ENCODE measurements at places on chromosomes 11 and 22.

GRCh38 chr11:109958821-109959166, 134.4 kb upstream of the ZC3H12C start:
- DNase-seq, result no peak

DNA sequence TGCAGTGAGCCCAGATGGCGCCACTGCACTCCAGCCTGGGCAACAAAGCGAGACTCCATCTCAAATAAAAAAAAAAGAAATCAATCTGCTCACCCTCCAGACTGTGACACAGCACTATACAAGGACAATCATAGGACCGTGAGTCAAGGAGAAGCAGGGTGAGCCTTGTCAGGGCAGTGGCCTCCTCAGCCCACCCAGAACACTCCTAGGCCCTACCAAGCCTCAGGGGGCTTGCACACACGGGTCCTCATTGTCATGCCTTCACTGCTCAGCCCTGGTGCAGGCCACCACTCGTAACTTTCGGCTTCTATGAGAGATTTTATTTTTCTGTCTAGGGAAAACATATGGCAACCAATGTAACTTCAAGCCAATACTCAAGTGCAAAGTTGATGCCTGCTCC, 35.8 kb downstream of the DGCR2 start:
- no peak for DNase-seq

DNA sequence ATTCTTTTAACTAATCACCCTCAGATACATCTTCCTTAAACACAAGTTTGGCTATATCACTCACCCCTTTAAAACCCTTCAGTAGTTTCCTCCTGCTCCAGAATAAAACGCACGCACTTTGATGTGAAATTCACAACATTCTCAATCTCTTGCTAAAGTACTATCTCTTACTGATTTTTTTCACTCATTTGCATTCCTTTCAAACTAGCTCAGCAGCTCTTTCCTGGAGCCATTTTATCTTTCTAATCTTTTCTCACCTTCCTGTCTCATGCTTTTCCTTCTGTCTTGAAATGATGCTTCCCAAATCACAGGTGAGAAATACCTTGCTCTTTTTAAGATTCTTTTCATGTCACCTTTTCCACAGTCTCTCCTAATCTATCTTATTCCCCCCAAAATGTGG, 1074.4 kb downstream of the DLG2 start:
- DNase-seq, result no peak

- DNase-seq, result no peak
Measured at GRCh38 chr22:48631288-48631863, 1196.3 kb downstream of the BRD1 start.

GRCh38 chr11:118908901-118909618, 16.7 kb downstream of the BCL9L start:
- DNase-seq, result no peak

DNA sequence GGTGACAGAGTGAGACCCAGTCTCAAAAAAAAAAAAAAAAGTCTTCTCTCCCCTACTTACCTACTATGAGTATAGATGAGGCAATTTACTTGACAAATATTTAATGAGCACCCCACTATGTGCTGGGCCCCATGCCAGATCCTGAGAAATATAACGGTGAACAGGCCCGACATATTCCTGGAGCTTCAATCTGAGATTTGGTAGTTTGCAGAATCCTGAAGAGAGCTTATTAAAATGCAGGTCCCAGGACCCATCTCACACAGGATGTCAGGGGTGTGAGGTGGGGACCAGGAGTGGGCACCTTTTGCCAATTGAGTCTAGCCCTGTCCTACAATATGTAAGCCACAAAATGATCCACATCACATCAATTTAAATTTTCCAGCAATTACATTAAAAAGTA, 44.0 kb downstream of the KCNJ4 start:
- DNase-seq, result no peak

DNA sequence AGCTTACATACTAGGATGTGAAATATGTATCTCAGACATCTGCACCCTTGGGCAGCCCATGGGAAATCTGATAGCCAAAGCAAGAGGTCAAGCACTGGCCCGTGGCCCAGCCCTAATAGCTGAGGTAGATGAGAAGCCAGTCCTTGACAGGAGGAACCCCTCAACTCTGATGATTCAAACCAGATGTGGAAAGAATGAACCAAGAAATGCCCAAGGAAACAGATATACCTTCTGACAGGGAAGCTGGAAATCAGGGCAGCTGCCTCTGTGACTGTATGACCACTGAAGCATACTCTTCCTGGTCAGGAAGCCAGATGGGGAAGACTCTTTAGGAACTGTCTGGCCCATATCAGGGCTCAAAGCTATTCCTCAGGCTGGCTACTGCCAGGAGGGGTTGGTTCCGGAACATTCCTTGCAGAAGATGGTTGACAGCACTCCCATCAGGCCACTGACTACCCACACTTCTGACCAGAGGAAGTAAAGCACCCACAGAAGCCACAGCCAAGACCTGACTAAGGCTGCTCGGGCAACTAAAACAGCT, 124.2 kb downstream of the SWAP70 start:
- no peak for DNase-seq
